ENCODE measurements at places on chromosomes 16 and 17. TPM values are rescaled to one million over a fixed set of nuclear protein-coding genes. Genes with fewer than 3 reads are reported as not detected.

DNA sequence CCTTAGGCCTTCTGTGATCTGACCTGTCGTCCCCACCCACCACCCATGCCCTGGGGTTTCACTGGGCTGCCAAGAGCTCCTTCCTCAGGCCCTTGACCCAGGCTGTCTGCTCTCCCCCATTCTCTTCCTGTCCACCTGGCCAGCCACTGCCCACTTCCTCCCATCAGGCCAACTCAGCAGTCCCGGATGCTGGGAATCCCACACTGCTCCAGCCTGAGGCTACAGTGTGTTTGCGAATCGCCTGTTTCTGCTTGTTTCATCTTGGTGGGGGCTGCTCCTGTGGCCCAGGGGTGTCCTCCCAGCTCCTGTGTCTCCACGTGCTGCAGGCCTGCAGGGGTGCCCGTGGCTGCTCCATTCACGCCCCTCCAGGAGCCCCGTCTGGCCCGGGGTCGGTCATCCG, 839 bp upstream of the METRN start:
- DNase-seq = no peak

DNA sequence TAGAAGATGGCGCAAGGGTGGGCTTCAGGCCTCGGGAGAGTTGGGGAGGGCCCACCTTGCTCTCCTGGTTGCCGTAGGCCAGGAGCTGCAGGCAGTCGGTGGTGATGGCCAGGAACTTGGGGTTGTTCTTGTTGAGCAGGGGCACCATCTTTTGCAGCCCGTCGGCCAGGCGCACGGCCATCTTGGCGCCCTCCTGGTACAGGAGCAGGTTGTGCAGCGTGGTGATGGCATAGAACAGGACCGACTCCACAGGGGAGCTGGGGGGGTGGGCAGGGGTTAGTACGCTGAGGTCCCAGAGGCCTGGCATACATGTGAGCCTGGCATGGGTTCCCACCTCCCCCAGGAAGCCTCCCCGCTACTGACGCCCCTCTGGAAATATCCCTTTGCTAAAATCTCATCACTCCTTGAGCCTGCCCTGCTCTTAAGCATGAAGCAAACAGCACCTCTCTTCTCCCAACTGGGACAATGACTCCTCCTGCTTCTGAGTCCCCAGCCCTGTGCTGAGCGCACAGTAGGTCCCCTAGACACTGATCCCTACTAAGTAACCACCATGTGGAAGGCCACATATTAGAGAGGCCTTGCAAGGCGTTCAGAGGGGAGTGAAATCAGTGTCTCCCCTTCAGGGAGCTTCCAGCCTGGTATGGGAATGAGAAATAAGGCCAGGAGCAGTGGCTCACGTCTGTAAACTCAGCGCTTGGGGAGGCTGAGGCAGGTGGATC, 19.0 kb downstream of the JUP start:
- no peak for DNase-seq

KRT10 gene
- 78.7 TPM for polyA plus RNA-seq

GRCh38 chr17:50206604-50207293, 5.3 kb upstream of the COL1A1 start:
- DNase-seq = no peak

ITGB3 gene
- polyA plus RNA-seq = 8.8 TPM

FOXL1 gene
- not detected for polyA plus RNA-seq
